ENCODE measurements at places on chromosomes 16 and 17. TPM values are rescaled to one million over a fixed set of nuclear protein-coding genes. Genes with fewer than 3 reads are reported as not detected.
A peak's percentile ranks its signal among the peaks of the same experiment; 100 is the strongest.

DNA sequence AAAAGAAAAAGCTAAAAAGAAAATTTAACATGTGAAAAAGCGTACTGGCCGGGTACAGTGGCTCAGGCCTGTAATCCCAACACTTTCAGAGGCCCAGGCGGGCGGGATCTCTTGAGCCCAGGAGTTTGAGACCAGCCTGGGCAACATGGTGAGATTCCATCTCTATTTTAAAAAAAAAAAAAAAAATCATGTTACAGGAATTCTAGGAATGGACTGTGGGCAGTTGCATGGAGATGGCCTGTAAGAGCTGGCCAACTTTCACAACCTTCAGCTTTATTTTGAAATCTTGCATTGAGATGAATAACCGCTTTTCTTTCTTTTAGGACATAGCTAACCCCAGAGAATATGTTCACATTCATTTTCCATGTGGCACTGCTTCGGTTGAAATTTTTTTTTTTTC, 8.2 kb upstream of the CIAO3 start:
- no peak overlapping the region for H3K27ac ChIP-seq
- no peak overlapping the region for H3K4me3 ChIP-seq
- H3K27me3 ChIP-seq: no peaks in the 10 kb centered on the region
- no peaks in the 10 kb centered on the region for H3K4me1 ChIP-seq
- DNase-seq: no peak
- no peaks in the 10 kb centered on the region for H3K36me3 ChIP-seq

- H3K4me1 ChIP-seq: peaks cover 25% of the 10 kb centered on the region
- H3K27ac ChIP-seq: no peak overlapping the region
- H3K27me3 ChIP-seq: no peaks in the 10 kb centered on the region
- peaks cover 23% of the 10 kb centered on the region for H3K36me3 ChIP-seq
- DNase-seq: peak; percentile 61
- no peak overlapping the region for H3K4me3 ChIP-seq
These were observed 27.9 kb downstream of the SREBF1 start for GRCh38 chr17:17808706-17809432.

DNA sequence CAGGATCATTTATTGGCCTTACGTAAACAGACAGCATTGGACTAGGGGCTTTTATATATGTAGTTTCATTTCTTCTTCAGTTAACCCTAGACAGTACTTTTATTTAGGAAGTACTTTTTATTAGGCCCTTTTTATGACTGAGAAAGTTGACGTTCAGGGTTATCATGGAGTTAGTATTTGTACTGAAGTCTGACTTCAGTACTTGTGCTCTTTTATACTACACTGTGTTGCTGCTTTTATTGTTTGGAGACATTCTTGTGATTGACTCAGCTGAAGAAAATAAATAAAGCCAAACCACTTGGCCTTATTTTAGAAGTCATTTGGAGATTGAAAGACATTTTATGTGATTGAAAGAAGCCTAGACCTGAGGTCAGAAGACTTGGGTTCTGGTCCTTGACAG, 6.9 kb downstream of the LIG3 start:
- peaks cover 56% of the 10 kb centered on the region for H3K36me3 ChIP-seq
- H3K27me3 ChIP-seq: no peaks in the 10 kb centered on the region
- H3K4me1 ChIP-seq: peaks cover 33% of the 10 kb centered on the region

DNA sequence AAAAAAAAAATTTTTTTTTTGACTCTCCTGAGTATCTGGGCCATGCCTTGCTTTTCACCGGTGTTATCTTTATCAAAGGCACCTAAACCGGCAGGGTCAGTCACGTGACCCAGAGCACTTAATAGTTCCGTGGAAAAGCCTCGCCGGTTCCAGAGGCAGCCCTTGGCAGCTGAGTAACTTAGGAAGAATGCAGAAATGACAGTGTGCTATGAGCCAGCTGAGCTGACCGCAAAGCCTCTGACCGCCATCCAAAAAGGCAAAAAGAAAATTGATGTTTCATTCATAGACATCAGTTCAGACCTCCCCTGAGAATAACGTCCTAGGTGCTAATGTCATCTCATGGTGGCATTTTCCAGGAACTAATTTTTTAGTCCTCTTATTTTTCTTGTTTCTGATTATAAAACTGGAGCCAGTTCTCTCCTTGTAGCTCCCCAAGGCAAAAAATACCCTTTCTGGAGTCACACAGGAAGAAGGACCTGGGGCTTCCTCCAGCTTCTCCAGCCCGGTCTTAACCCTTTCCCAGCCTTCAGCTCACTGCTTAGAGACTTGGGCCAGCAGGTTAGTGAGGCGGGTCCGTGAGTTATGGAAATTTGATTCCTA, 122.6 kb downstream of the SOCS1 start:
- peaks cover 26% of the 10 kb centered on the region for H3K36me3 ChIP-seq
- no peak for DNase-seq
- no peak overlapping the region for H3K4me3 ChIP-seq
- H3K4me1 ChIP-seq: peaks cover 58% of the 10 kb centered on the region
- no peaks in the 10 kb centered on the region for H3K27me3 ChIP-seq
- no peak overlapping the region for H3K27ac ChIP-seq

Gene NUPR1
- total RNA-seq: not detected

- H3K27ac ChIP-seq: no peak overlapping the region
- peaks cover 12% of the 10 kb centered on the region for H3K4me1 ChIP-seq
- DNase-seq: no peak
- H3K4me3 ChIP-seq: no peak overlapping the region
- no peaks in the 10 kb centered on the region for H3K36me3 ChIP-seq
- H3K27me3 ChIP-seq: peaks cover 3% of the 10 kb centered on the region
These were observed 80.6 kb downstream of the JPH3 start for GRCh38 chr16:87682852-87683399.

Gene AGRP
- not detected for total RNA-seq

GRCh38 chr17:38322156-38322779, 21.5 kb downstream of the GPR179 start:
- DNase-seq: peak; percentile 83
- no peaks in the 10 kb centered on the region for H3K27me3 ChIP-seq
- H3K4me3 ChIP-seq: no peak overlapping the region
- H3K36me3 ChIP-seq: peaks cover 28% of the 10 kb centered on the region
- H3K4me1 ChIP-seq: peaks cover 7% of the 10 kb centered on the region

- peaks cover 37% of the 10 kb centered on the region for H3K4me1 ChIP-seq
- peaks cover 6% of the 10 kb centered on the region for H3K36me3 ChIP-seq
- DNase-seq: peak; percentile 27
- H3K27me3 ChIP-seq: peaks cover 37% of the 10 kb centered on the region
These were observed 1.2 kb downstream of the ZACN start for GRCh38 chr17:76079956-76080767.

Gene CMTM2
- 0.29 TPM for total RNA-seq

Gene NHERF2
- total RNA-seq: 3.0 TPM

Gene MYH1
- not detected for total RNA-seq

All from activated CD8-positive, alpha-beta T cell treated with anti-CD3 and anti-CD28 coated beads for 36 hours (primary cell).